ENCODE measurements at places on chromosomes 5 and 9.

- no peak for DNase-seq
These were observed 105.2 kb downstream of the CDH10 start for GRCh38 chr5:24539613-24540012.

DNA sequence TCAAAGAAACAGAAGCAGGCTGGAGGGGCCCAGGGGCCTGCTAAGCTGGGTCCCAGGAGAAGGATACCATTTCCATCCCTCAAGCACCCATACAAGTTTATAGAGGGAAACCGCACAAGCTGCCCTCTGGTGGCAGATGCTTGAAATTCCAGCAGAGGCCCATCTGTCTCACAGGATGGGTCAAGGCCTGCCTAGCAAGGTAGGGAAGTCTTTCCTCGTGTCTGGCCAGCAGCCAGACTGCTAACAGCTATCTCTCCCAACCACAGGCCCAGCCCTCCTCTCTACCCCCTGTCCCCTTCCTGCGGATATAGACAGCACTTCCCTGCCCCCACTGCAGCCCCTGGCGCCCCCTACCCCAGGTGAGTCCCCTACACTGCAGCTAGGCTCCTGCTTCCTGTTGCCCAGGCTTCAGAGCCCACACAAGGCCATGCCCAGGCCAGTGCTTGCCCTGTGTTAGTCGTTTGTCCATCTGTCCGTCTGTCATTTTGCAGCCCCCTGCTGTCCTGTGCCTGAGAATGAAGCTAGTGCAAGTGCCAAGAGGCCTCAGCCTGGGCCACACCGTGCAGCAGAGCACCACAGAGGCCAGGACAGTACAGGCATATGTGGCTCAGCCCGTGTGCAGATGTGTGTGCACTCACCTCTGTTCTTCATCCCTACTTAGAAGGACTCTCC is 26.2 kb downstream of the TCF7 start:
- DNase-seq: peak; percentile 65

- DNase-seq: no peak
These were observed 402.5 kb upstream of the SLC24A2 start for GRCh38 chr9:20191228-20191840.

GRCh38 chr5:72552041-72552557 is 44.9 kb upstream of the ZNF366 start:
- no peak for DNase-seq

GRCh38 chr9:133934482-133935232 is 57.5 kb downstream of the VAV2 start:
- no peak for DNase-seq

DNA sequence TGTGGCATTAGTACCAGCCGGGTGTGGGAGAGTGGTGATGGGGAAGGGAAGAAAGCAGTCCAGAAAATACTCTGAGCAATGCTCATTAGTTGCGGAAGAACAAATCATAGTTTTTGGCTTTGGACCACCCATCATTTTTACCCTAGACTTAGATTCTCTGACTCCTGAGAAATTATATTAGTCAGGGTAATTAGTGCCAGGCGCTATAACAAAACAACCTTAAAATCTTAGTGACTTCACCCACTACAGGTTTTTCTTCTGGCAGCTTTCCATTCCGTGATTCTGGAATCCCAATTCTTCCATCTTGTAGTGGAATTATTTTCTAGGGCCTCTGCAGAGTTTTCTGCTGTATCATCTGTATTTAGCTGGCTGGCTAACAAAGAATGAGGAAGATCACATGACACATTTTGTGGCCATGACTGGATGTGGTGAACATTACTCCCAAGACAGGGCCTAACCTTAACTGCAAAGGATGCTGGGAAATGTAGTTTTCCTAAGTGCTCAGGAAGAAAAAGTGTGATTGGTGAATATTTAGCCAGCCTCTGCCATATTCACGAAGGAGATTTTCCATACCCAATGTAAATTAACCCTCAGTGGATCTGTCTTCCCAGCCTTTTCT is 373.0 kb upstream of the MEF2C start:
- DNase-seq: peak; percentile 67

DNA sequence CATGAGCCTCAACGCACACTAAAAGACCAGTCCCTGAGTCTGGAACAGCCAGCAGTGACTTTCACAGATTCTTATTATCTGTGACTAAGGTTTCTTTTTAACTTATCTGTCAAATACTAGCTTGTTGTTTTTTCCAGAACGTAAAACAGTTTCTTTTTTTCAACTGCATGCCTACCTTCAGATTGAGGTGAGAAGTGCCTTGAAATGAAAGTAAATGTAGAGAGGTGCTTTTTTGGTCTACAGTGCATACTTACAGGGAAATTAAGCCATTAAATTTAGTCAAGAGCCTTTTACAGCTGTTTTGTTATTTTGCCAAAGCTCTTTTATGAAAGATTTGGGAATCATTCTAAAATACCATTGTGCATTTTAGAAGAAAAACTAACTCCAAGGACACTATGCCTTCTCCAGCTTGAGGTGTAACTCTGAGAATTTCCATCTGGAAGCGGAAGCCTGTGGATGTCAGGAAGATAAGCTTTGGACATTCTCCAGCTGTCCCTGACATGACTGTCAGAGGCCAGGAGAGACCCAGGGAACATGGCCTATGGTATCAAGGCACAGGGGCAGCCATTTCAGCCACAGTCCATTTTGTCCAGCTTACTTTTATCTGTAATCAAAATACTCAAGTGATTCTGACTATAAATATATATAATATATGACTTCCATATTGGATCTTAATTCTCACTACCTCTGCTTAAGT is 230.3 kb downstream of the GLIS3 start:
- no peak for DNase-seq

GRCh38 chr9:652914-653313 is 188.6 kb upstream of the DMRT1 start:
- no peak for DNase-seq

DNA sequence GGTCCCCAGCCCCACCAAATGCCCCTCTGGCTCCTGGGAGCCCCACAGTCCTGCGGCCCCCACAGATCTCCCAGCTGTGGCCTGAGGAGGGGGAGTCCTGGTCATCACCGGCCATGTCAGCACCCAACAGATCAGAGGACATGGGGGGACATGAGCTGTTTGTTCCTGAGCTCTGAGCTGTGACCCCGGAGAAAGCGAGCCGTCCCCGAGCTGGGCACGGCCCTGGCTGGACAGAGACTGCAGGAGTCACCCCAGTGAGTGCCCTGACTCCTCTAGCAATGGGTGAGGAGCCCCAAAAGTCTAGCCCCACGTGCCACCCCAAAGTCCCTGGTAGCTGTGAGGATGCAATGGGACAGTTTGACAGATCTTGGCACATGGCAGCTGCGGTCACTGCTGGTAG is 25.7 kb downstream of the CCDC187 start:
- no peak for DNase-seq

- no peak for DNase-seq
These were observed 3.1 kb upstream of the FCHSD1 start for GRCh38 chr5:141654298-141654697.

GRCh38 chr5:149223081-149223848 is 48.4 kb upstream of the AFAP1L1 start:
- no peak for DNase-seq

DNA sequence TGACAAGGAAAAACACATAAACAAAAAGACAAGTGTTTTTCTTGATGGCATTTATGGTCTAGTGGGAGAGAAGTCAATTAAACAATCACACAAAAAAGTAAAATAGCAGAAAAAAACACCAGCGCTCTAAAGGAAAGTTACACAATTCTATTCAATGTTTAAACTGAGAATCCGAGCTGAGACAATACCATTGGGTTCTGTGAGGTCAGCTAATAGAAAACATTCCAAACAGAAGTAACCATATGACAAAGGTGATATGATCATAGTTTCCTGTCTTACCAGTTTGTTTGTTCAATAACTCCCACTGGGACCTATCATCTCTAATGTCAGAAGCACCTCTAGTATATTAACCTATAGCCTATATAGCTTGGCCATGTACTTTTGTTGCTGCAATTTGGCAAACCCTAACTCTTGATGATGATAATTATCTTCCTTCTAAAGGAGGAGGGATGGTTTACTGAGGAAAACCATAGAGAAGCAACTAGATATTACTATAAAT is 1030.0 kb downstream of the CDH12 start:
- no peak for DNase-seq

- no peak for DNase-seq
These were observed 356.4 kb upstream of the ACTBL2 start for GRCh38 chr5:57839025-57839424.

DNA sequence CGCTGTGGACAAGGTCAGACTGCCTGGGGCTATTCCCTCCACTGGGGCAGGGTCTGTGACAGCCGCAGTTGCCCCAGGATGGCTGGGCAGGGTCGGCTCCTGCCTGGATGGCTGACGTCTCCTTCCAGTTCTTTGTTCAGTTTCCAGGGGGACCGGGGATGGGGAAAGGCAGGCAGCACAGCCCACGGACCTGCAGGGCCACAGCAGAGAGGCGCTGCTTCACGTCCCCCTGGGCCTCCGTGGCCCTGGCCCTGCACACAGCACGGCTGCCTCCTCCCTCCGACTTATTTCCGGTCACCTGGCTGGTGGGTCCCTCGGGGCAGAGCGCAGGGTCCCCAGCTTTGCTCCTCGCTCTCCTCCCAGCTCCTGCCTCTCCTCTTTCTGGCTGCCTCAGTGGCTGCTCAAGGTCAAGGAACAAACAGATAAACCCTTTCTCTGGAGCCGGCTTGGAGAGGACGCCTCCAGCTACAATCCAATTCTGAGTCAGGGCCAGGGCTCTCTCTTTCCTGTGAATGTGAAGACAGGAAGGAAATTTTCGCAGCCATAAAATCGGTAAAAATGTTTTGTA is 169.7 kb downstream of the C9orf50 start:
- no peak for DNase-seq

- no peak for DNase-seq
These were observed 14.7 kb upstream of the CDK7 start for GRCh38 chr5:69219939-69220338.

DNA sequence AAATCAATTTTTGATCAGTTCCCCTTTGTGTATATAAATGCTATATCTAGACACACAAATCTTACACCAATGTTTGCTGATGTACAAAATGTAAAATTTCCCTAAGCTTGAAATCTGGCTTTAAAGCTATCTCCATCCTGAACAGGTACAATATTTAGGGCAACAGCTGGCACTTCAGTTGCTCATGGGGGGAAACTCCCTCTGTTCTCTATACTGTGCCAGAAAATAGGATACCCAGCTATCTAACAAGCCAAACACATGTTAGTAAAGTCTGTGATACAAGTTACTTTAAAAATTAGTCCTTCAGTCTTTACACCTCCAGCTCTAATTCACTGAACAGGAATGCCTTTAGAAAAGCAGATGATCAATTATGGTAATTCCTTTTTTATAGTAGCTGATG is 191.8 kb downstream of the SLF1 start:
- no peak for DNase-seq

- DNase-seq: no peak
These were observed 2.0 kb upstream of the IRF1 start for GRCh38 chr5:132492386-132493125.

- peak; percentile 4 for DNase-seq
These were observed 552.8 kb downstream of the SEMA5A start for GRCh38 chr5:8993031-8993430.

DNA sequence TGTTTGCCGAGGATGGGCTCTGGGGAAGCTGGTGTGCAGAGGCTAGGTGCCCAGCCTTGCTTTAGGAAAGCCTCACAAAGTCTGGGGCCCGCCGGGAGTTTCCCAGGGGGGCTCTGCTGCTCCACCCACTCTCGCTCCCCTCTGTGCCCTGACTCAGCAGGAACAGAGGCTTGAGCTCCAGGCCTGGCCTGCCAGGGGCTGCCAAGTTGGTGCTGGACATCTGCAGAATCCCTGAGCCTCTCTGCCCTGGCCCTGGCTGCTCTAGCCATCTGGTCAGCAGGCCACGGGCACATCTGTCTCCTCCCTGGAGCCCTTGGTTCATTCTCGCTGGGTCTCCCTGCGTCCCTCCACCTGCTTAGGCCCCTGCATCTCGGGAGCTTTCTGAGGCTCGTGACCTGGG is 647 bp upstream of the ADAMTSL2 start:
- DNase-seq: no peak

DNA sequence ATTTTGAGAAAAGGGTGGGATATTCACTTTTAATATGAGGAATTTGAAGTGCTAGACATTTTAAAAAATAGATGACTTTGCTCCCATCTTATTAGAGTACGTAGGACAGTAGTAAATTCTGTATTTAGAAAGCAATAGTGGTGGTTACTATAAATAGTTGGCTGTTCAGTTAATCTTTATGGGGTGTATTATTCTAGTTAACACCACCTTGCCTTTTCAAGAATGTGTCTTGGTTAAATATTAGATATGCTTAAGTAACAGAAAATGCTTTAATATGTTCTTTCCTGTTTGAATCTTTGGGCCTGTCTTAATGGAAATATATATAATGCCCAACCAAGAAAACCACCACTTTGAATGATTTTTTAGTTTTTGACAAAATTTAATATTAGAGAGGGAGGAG is 608.7 kb upstream of the FAM174A start:
- no peak for DNase-seq

DNA sequence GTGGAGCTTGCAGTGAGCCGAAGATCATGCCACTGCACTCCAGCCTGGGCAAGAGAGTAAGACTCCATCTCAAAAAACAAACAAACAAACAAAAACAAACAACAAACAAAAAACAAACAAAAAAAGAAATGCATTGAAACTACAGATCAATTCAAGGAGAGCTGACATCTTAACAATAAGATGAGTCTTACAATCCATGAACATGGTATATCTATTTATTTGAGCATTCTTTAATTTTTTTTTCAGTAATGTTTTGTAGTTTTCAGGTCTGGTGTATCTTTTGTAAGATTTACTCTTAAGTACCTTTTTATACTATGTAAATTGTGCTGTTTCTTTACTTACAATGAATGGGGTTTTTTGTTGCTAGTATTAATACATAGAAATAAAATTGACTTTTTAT is 140.1 kb upstream of the DAPK1 start:
- no peak for DNase-seq

DNA sequence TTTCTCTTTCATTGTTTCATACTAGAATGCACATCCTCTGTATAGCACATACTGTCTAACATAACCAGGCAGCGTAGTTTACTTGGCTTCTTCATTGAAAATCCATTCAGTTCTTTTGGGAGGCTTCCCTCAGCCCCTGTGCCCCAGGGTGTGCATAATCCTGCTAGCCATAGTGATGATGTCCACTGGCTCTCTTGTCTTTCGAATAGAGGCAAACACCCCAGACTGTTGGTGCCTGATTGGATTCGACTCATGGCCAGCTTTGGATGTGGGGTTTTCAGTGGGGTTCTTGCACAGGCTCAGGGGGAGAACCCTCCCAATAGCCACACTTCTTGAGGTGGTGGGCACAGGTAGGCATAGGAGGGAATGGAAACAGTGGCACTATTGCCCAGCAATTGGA is 53.6 kb downstream of the ZSWIM6 start:
- no peak for DNase-seq

- DNase-seq: peak; percentile 98
These were observed 28.4 kb downstream of the RUSC2 start for GRCh38 chr9:35518225-35518821.

GRCh38 chr9:133374612-133375115 is 1.2 kb downstream of the SURF4 start:
- no peak for DNase-seq

Data from A549 (cell line).